IMR-90 (cell line): ENCODE measurements at places on chromosomes 16 and 17. TPM values are rescaled to one million over a fixed set of nuclear protein-coding genes. Genes with fewer than 3 reads are reported as not detected.

- peak; percentile 13 for DNase-seq
Measured at GRCh38 chr16:1984347-1985225, 593 bp downstream of the GFER start.

DNA sequence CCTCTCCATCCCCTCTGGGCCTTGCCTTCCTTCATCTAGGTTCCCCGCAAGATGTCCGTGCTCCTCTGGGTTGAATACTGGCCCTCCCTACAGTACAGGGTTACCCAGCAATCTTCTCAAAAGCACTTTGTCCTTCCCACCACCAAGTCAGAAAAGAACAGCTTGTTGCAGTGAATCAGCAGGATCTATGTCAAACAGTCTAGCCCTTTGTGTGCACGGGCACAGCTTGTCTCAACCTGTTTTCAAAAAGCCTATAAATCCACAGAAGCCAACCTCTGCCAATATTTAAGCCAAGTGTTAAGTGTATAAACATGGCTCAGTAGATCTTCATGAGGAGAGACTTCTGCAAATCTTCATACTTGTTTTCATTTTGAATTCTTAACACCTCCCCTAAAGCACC lies 25.2 kb downstream of the C17orf67 start:
- DNase-seq = no peak

- no peak for DNase-seq
Measured at GRCh38 chr16:88967830-88968588, 9.0 kb downstream of the CBFA2T3 start.

DNA sequence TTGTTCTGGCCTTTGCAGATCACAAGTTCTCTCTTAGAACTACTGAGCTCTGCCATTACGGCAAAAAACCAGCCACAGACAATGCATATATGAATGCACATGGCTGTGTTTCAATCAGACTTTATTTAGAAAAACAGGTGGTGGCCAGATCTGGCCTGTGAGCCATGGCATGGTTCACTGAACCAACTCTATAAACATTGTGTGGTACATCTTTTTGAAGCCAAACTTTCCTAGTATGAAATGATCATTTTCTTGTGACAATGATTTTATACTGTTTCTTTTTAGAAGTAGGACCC lies 65.9 kb upstream of the AMZ2 start:
- no peak for DNase-seq

DNA sequence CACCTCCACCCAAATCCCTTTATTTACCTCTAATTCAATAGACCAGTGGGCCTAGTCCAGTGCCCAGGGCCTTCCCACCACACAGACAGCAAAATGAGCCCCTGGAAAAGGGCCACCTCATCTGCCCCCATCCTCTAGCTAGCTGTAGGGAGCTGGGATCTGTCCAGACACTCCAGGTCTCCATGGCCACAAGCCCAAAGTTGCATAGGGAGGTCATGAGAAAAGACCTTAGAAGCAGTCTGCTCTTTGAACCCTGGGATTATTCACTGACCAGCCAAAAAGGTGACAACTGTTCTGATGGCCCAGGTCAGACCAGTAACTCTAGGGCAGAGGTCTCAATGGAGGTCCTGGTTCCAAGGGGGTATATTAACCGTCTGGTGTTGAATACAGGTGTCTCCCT lies 2.0 kb downstream of the CUEDC1 start:
- DNase-seq = no peak

DNA sequence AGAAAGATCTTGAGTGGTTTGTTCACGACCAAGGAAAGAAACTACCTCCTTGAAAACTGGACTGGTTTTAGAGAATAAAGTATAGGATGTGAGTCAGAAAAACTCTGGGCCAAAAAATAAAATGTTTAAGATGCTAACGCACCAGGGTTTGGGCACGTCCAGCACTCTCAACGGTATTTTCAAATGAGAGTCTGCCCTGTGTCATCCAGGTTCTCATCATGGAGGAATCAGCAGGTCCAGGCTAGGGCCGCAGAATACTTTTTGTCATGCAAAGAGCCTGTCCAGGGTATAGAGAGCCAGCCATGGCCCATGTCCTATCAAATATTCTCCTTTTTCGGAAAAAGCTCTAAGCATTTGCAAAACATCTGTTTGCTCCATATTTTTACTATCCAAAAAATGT lies 2.4 kb downstream of the NXN start:
- DNase-seq = peak; percentile 54

- peak; percentile 46 for DNase-seq
Measured at GRCh38 chr17:74842599-74843351, 16.9 kb downstream of the GRIN2C start.

- DNase-seq = peak; percentile 27
Measured at GRCh38 chr17:75652934-75653549, 13.9 kb downstream of the RECQL5 start.

- no peak for DNase-seq
Measured at GRCh38 chr16:4454623-4455022, 19.8 kb downstream of the NMRAL1 start.

DNA sequence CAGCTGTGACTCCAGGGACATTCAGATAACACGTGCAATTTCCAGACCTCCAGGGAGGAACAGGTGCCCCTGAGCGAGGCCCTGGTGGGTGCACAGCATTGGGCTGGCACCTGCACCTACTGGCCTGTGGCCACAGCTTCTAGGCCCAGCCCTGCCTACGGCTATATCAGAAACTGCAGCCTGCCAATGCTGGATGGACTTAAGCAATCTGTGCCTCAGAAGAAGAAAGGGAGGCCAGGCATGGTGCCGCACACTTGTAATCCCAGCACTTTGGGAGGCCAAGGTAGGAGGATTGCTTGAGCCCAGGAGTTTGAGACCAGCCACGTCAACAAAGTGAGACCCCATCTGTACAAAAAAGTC lies 12.4 kb downstream of the PITPNM3 start:
- DNase-seq = no peak

- DNase-seq = peak; percentile 70
Measured at GRCh38 chr17:31907342-31907962, 5.9 kb upstream of the UTP6 start.

GRCh38 chr17:70369391-70369790 lies 200.1 kb downstream of the KCNJ2 start:
- no peak for DNase-seq

GRCh38 chr16:30902029-30902972 lies 5.9 kb downstream of the CTF1 start:
- peak; percentile 63 for DNase-seq

DNA sequence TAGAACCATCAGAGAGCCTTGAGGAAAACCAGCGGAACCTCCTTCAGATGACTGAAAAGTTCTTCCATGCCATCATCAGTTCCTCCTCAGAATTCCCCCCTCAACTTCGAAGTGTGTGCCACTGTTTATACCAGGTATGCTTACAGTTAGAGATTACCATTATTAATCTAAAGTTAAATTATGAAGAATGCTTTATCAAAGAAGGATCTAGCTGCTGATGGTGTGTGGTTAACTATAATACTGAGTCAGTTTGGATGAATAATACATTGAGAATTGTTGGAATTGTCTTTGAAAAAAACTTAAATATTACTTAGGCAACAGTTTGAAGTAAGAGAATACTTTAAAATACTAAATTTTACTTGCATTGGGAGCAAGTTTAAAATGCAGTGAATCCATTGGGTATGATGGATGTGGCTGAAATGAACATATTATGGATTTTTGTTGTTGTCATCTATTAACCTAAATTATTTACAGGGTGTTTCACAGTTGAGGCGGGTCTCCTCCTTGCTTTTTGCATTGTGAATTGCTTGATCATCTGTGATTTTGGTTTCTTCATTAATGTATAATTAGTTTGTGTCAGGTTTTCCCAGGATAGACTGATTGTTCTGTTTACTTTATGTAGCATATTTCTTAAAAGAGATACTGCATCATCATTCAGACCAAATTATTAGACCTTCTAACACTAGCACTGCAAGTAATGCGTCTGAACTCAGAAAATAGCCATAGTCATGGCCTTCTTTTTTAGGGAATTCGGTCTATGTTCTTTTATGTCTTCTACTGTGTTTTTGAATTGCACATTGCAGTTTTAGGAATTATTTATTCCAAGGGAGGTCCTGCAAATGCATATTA lies 47.8 kb downstream of the OMG start:
- DNase-seq = peak; percentile 78

- DNase-seq = no peak
Measured at GRCh38 chr17:48195910-48196309, 88.3 kb downstream of the SNX11 start.

GRCh38 chr17:63082952-63083351 lies 116.9 kb downstream of the TANC2 start:
- DNase-seq = peak; percentile 55

DNA sequence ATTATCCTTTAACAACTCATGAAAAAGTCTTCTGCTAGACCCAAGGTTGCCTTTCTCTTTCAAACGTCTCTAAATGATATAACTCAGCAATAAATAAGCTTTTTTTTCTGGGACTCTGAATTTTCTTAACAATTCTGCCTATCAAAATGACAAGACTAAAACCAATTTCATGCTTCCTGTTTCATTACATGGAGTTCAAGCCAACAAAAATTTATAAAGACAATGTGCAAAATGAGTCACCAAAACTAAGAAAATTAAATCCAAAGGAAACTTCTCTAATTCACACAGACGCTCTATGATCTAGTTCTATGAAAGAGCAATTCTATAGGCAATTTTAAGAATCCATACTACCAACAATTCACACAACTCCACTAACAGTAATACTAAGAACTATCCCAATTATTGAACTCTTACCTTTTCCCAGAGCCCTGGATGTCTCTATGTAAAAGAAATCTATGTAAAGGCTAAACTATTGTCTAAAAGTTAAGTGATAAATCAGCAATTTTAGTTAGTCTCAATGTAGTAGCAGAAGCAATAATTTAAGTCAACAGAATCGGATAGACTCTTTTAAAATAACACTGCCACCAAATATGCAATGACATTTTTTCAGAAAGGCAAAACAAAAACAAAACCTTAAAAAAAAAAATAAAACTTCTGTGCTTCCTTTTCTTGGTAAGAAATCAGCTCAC lies 44.2 kb downstream of the ZZEF1 start:
- no peak for DNase-seq

- DNase-seq = no peak
Measured at GRCh38 chr17:39450051-39450450, 1.0 kb downstream of the MED1 start.

- DNase-seq = no peak
Measured at GRCh38 chr16:27792486-27793248, 242.7 kb downstream of the KATNIP start.

GRCh38 chr17:37483311-37484039 lies 6.2 kb upstream of the DUSP14 start:
- peak; percentile 98 for DNase-seq

DNA sequence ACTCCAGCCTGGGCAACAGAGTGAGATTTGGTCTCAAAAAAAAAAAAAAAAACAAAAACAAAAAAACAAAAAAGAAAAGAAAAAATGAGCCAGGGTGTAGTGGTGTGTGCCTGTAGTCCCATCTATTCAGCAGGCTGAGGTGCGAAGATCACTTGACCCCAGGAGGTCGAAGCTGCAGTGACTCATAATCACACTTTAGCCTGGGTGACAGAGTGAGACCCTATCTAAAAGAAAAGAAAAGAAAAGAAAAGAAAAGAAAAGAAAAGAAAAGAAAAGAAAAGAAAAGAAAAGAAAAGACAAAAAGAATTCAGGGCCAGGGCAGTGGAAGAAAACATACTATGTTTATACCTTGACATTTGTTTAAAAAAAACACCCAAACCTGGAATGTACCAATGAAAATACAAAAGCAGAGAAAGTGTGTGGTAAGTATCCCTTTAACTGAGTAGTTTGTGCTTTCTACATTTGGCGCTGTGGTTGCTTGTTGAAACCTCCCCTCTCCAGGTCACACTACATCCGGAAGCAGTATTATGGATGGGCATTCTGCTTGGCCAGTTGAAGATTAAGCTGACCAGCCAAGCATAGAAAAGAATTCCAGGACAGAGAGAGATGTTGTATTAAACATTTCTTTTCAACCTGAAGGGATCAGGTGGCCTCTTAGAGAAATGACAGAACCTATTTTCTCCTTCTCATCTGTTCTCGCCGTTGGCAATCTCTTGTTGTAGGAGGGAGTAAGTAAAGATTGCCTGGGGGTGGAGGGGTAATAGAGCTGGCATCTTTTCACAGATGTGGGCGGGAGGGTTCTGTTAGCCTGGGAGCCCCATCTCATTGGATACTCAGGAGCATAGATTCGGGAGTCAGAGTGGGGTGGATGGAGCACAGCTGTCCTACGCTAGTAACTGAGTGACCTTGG lies 12.1 kb upstream of the PRKCB start:
- DNase-seq = no peak

DNA sequence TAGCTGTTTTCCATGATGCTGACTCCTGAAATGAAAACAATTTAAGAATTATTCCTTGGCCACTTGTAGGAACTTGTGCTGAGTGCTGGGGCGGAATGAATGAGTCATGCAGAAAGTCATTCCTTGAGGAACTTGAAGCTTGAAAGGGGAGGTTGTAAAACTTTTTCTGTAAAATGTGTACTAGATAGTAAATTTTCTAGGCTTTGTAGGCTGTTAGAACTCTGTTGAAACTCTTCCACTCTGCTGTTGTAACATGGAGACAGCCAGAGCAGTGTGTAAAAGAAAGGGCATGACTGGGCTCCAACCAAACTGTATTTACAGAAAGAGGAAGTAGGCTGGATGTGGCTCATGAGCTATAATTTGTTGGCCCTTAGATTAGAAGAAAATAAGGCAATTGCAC lies 46.1 kb downstream of the ABCA8 start:
- peak; percentile 93 for DNase-seq

DNA sequence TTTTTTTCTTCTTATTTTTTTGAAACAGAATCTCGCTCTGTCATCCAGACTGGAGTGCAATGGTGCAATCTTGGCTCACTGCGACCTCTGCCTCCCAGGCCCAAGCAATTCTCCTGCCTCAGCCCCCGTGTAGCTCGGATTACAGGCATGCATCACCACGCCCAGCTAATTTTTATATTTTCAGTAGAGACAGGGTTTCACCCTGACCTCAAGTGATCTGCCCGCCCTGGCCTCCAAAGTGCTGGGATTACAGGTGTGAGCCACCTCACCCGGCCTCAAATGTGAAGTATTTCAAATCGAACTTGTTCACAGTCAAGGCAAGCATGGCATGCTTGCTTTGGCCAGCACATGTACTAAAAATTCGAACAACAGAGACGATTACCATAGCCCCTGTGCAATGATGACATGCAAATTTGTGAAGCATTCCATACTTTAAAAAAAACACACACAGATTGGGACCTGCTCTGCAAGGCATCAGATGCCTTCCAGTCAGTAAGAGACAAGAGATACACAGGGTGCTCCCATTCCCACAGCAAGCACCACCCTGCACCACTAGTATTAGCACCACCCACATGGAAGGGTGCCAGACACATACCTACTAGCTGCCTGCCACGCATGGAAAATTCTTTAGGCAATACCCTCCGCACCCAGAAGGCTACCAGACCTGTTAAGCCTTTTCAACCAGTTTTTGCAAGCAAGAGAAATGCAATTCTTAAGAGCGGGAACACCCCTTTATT lies 47.2 kb downstream of the ANKRD11 start:
- DNase-seq = peak; percentile 75

GRCh38 chr17:39104046-39104445 lies 47.4 kb downstream of the PLXDC1 start:
- DNase-seq = peak; percentile 79

GRCh38 chr16:10760858-10761257 lies 17.2 kb downstream of the NUBP1 start:
- DNase-seq = no peak

Gene RNF157
- 1.1 and 1.3 TPM in 2 replicates for polyA plus RNA-seq

Gene SOX8
- polyA plus RNA-seq = 0.26 and 0.27 TPM in 2 replicates

Gene RAP1GAP2
- polyA plus RNA-seq = 7.5 and 8.6 TPM in 2 replicates

Gene RAB11FIP4
- 0.59 and 0.68 TPM in 2 replicates for polyA plus RNA-seq

Gene NOD2
- polyA plus RNA-seq = not detected in 2 replicates

Gene DNAAF1
- 0.05 TPM in 1 of 2 replicates, not detected in the other for polyA plus RNA-seq

Gene SLC6A2
- not detected in 2 replicates for polyA plus RNA-seq

Gene TLCD3B
- 0.14 and 0.19 TPM in 2 replicates for polyA plus RNA-seq

Gene KLHL10
- 0.07 TPM in 1 of 2 replicates, not detected in the other for polyA plus RNA-seq

Gene ANKRD40CL
- polyA plus RNA-seq = not detected in 2 replicates

Gene CETP
- polyA plus RNA-seq = not detected in 2 replicates
